ENCODE measurements at places on chromosomes 13 and 19. TPM values are rescaled to one million over a fixed set of nuclear protein-coding genes. Genes with fewer than 3 reads are reported as not detected.

GRCh38 chr13:110455444-110455843, 106.1 kb downstream of the RAB20 start:
- no peak for DNase-seq

DNA sequence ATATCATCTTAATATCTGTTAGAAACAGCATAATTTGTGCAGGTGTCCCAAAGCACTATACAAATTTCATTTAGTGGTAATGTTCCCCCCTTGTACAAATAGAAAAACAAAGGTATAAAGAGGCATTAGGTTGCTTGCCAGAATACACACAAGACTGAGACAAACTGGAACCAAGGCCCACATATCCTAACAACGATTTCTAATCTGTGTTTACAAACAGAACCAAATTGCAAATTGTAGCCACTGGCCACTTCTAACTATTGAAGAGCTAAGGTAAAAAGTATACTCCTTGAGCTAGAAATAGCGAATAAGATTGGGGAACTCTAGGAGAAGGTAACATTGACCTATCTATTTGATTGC, 526.1 kb downstream of the KLF12 start:
- DNase-seq: no peak

- DNase-seq: no peak
Observed at GRCh38 chr19:8462571-8462970, 17.8 kb downstream of the HNRNPM start.

DNA sequence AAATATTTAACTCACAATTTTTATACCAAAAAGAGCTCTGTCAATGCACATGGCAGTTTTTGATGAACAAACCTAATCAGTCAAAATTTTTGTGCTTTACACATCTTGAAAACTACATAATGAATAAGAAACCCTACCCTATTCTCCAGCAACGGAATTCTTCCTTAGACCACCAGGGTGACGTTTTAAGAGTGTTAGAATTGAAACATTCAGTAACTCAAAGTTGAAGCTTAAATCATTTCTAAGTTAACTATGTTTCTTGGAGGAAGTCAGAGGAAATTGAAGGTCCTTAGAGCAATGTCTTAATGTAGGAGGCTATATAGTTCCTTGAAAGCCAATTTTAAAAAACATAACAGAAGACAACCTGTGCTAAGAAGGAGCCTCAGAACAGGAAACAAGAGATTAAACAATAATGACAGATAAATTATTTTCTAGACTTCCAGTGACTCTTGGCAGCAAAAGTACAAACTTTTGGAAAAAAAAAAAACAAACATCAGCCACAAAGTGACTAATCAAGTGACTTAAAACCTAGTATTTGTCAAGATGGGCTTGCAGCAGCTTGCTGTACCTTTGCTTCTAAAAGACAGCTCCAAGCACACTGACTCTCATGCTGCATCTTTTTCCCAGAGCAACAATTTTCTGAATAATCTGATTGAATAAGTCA, 6.2 kb downstream of the SPRY2 start:
- DNase-seq: no peak

DNA sequence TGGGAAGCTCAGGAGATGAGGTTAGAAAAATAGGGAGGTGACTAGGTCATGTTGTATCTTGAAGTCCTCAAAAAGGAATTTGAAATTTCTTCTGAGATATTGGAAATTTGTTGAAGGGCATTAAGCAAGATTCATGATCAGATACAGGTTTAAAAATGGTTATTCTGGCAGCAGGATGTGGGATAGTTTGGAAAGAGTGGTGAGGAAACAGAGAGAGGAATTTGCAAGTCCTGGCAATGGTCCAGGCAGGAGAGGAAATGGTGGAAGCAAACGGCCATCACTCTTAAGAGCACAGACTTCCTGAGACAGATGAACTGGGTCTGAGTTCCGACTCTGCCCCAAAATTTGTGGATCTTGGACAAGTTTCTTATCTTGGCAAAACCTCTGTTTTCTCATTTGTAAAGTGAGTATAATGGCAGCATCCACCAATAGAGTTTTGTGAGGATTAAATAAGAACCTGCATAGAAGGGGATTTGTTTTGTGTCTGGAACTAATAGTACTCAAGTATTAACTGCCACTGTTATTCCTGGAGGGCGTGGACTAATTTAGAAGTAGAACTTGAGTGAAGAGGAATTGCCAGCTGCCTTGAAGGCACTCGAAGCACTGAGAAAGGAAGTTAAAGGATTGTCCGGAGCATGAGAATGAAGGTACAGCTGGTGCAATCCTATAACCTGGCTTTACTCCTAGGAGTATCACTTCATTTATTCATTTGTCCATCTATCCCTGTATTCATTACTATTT, 99.6 kb downstream of the CCNA1 start:
- no peak for DNase-seq

- no peak for DNase-seq
Observed at GRCh38 chr19:3178377-3178972, at the start of gene S1PR4. Gene S1PR4, plus strand, starts transcription at chr19:3178769. Its CDS starts 24 bp downstream, at chr19:3178793.

- no peak for DNase-seq
Observed at GRCh38 chr19:41019346-41019745, 28.3 kb downstream of the CYP2B6 start.

DNA sequence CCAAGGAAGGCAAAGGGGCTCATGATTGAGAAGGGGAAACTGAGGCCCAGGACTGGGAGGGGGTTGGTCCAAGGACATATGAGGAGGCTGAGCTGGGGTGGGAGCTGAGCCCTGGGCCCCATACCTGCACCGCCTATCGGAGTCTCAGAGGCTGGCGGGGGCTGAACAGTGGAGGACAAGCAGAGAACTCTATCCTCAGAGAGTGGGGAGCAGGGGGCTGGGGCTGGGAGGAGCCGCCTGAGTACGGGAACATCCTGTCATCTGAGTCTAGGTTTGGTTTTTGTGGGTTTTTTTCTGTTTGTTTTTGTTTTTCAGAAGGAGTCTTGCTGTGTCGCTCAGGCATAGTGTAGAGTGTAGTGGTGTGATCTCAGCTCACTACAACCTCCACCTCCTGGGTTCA, 6.2 kb downstream of the ARRDC2 start:
- DNase-seq: no peak

- DNase-seq: no peak
Observed at GRCh38 chr13:83333614-83334388, 548.5 kb downstream of the SLITRK1 start.

DNA sequence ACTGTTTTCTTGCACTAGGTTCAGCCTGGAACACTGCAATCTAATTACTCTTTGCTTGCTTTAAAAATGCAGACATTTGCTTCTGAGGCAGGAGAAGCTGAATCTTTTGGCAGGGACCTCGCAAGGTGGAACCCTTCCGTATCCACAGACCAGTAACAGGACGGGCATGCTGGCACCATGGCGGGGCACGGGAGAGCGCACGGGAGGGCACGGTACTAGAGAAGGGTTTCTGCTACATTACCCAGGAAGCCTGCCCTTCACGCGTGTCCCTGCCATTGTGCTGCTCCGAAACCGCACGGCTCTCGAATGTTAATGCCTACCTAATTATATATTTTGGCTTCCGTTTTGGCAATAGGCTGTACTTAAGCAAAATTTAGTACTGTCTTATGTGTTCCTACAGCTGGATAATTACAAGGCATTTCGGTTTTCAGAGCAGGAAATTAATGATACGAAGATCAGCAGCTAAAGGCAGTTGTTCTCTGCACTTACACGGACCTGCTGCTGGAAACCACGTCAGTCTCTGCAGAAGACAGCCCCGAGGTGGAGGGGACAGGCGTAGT, 430.4 kb downstream of the IRS2 start:
- DNase-seq: no peak

GRCh38 chr13:35480346-35480745, 3.9 kb upstream of the MAB21L1 start:
- DNase-seq: no peak

GRCh38 chr13:38530492-38530891, 156.4 kb upstream of the FREM2 start:
- no peak for DNase-seq

DNA sequence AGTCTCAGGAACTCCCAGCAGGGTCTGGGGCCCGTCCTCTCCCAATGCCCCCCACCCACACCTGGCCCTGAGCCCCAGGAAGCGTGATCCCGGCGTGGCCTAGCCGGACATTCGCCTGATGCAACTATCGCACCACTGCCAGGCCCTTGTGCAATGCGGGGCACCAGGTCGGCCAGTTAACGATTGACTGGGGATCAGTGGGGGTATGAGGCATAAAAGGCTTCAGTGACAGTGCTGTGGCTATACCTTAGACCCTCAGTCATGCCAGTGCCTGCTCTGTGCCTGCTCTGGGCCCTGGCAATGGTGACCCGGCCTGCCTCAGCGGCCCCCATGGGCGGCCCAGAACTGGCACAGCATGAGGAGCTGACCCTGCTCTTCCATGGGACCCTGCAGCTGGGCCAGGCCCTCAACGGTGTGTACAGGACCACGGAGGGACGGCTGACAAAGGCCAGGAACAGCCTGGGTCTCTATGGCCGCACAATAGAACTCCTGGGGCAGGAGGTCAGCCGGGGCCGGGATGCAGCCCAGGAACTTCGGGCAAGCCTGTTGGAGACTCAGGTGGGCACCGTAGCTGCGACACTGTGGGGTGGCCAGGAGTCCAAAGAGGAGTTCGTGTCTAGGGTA, at the start of gene ANGPTL8:
Gene ANGPTL8 (plus strand): TSS at position 243 of the 624 bp plus-strand sequence. CDS start 19 bp downstream, at position 262.
- no peak for DNase-seq

DNA sequence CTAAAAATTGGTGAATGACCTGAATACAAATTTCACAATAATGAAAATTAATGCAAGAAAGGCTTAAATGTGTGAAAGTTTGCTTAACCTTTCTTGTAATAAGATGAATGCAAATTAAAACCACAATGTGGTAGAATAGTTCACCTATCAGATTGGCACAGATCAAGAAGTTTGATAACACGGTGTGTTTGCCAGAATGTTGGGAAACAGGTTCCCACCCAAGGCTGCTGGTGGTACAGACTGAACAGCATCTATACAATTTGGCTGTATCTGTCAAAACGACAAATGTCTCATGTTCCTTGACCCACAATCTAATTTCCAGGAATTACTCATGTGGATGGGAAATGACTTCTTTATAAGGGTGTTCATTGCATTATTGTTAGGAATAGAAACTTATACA, 8.6 kb upstream of the IRS2 start:
- no peak for DNase-seq

DNA sequence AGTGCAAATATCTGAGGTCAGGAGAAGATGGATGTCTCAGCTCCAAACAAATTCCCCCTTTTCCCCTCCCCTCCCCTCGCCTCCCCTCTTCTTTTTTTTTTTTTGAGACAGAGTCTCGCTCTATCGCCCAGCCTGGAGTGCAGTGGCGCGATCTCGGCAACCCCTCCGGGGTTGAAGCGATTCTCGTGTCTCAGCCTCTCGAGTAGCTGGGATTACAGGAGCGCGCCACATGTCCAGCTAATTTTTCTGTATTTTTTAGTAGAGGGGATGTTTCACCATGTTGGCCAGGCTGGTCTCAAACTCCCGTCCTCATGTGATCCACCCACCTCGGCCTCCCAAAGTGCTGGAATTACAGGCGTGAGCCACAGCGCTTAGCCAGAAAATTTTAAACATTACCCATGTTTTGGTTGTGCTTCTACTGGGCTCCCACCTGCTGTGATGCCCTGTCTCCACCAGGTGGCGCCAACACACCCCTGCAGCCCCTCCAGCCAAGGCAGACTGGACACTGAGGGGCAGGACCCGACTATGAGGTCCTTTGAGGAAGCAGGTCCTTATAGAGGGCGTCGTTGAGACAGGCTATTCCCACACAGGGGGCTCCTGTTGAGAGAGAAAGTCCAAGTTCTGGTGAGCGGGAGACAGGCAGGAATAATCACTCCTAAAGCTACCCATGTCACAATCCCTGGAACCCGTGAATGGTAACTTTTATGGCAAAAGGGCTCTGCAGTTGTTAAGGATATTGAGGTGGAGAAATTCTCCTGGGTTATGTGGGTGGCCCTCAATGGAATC, 6.3 kb downstream of the ERICH4 start:
- DNase-seq: peak; percentile 48

DNA sequence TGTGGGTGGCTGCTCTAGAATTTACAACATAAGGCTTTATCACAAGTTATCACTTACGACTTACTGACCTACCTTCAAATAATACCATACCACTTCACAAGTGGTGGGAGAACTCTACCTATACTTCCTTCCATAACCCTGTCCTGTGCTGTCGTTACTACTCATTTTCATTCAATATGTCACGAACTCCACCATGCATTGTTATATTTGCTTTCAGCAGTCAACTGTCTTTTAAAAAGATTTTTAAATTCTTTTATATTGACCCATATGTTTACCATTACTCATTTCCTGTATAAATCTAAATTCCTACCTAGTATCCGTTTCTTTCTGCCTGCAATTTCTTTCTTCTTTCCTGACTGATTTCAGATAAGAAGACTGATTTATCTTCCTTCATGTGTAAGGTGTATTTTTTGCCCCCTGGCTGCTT, 200.0 kb downstream of the KLF12 start:
- DNase-seq: no peak

GRCh38 chr19:18179957-18180356, 6.3 kb downstream of the IFI30 start:
- no peak for DNase-seq

DNA sequence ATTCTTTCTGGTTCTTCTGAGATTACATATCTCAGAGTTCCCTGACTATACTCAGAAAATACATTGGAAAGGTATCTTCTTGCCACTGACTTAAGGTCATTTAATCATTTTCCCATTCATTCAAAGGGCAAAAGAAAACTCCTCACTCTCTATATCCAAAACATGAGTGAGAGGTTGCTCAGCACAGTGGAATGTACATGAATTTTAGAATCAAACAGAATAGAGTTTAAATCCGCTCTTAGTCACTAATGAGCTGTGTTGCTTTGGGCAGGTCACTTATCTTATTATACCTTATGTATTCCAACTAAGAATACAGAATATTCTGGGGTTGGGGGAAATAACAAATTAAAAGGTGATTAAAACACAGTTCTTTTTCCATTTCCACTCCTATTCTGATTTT, 452.6 kb upstream of the KLF12 start:
- DNase-seq: no peak

The KLK12 gene
- not detected for polyA plus RNA-seq

The SCGB2B2 gene
- polyA plus RNA-seq: 0.04 TPM

The ICAM3 gene
- 10.1 TPM for polyA plus RNA-seq

The ZNF805 gene
- polyA plus RNA-seq: 6.1 TPM

The SIGLEC6 gene
- not detected for polyA plus RNA-seq

The JSRP1 gene
- polyA plus RNA-seq: not detected

The PLK5 gene
- polyA plus RNA-seq: not detected

The CAPN12 gene
- polyA plus RNA-seq: 0.66 TPM

The ZNF418 gene
- 3.1 TPM for polyA plus RNA-seq

The LIG4 gene
- 10.4 TPM for polyA plus RNA-seq

The SMIM17 gene
- 0.17 TPM for polyA plus RNA-seq

The RFPL4AL1 gene
- polyA plus RNA-seq: not detected

The MBD3L2 gene
- polyA plus RNA-seq: not detected

The CD33 gene
- polyA plus RNA-seq: not detected

The PLIN5 gene
- not detected for polyA plus RNA-seq

Data from AG04450 (cell line).